H4 (cell line): ENCODE measurements at places on chromosomes 2 and 18.

DNA sequence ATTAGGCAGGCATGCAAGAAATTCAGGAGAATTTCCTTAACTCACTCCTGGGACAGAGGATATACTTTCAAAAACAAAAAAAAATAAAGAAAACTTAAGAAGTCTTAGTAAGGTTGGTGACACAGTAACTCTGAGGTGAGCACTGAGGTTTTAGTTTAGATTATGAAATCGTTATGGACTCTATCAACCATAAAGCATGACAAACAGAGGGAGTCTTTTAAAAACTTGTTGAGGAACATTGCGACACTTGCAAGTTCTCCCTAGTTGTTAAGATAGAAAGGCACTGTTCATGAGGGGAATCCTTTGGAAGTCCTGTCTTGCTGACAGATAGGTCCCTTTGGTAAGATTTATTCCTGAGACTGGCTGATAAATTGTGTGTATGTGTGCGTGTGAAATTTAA, 194.3 kb upstream of the ERBB4 start:
- DNase-seq: no peak

DNA sequence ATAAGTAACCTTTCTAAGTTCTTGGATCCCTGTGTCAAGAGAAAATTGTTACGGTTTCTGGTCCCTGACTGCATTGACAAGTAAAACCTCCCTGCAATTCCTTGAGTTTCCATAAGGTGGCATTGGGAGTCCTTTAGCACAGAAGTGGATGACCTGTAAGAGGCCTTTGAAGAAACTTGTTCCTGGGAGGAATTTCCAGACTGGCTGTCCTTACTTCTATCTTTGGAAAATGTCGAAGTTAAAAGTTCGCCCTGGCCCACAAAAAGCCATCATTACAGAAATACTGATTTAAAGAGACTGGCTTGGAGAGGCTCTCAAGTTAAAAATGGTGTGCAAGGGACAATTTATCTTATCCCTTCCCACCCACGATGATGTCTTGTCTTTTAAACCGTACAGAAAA, 218.4 kb downstream of the CDH20 start:
- peak; percentile 74 for DNase-seq

GRCh38 chr2:85889627-85890281, 964 bp upstream of the ST3GAL5 start:
- DNase-seq: no peak

- DNase-seq: no peak
Observed at GRCh38 chr2:214649440-214650205, 159.9 kb downstream of the BARD1 start.

- DNase-seq: no peak
Observed at GRCh38 chr2:174656676-174657176, 59.1 kb upstream of the WIPF1 start.

- DNase-seq: peak; percentile 92
Observed at GRCh38 chr2:109213646-109214433, 84.8 kb downstream of the SH3RF3 start.

GRCh38 chr18:27605107-27605834, 420.2 kb upstream of the CHST9 start:
- peak; percentile 83 for DNase-seq

- no peak for DNase-seq
Observed at GRCh38 chr2:48482313-48482712, 47.6 kb upstream of the STON1 start.

GRCh38 chr18:35289727-35290093, 319 bp downstream of the ZSCAN30 start:
- no peak for DNase-seq

DNA sequence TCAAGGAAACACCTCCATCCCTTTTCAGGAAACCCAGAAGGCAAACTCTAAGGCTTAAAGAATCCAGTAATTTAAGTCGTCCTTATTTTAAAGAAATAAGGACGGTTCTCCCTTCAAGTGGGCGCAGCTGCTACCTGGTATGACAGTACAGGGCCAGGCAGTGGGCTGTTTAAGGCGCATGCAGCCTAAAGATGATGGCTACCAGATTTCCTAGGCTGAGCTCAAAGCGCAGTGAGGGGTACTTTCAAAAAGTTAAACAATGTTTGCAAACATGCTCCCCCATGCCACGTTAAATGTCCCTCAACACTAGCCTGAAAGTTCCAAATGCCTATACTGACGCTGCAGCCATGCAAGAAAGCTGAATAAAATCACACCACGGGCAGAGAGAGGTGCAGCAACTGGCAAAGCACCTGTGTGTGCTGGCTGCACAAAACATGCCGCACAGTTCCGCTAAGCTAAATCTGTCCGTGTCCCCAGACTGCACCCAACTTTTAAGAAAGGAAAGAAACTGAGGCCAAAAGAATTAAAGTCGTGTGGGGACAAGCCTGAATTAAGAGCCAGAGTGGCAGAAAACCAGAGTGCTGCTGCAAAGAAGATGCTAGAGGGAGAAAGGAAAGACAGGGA, 583 bp downstream of the HIBCH start:
- no peak for DNase-seq

- no peak for DNase-seq
Observed at GRCh38 chr2:64681479-64681967, 27.8 kb upstream of the SERTAD2 start.

- no peak for DNase-seq
Observed at GRCh38 chr2:40302751-40303325, 149.1 kb downstream of the SLC8A1 start.

DNA sequence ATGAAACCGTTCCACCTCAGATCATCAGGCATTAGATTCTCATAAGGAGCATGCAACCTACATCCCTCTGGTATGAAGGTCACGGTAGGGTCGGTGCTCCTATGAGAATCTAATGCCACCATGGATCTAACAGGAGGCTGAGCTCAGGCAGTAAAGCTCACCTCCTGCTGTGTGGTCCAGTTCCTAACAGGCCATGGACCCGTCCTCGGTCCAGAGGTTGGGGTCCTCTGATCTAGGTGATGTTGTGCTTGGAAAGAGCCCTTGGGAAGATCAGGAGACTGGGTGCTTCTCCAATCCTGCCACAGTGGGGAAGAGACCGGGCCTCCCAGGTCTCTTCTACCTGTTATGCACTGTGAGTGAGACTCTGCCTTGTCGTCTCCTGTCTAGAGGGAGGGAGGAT, 104.6 kb downstream of the ACKR3 start:
- DNase-seq: no peak

GRCh38 chr2:236745420-236746210, 176.0 kb downstream of the ACKR3 start:
- peak; percentile 49 for DNase-seq

DNA sequence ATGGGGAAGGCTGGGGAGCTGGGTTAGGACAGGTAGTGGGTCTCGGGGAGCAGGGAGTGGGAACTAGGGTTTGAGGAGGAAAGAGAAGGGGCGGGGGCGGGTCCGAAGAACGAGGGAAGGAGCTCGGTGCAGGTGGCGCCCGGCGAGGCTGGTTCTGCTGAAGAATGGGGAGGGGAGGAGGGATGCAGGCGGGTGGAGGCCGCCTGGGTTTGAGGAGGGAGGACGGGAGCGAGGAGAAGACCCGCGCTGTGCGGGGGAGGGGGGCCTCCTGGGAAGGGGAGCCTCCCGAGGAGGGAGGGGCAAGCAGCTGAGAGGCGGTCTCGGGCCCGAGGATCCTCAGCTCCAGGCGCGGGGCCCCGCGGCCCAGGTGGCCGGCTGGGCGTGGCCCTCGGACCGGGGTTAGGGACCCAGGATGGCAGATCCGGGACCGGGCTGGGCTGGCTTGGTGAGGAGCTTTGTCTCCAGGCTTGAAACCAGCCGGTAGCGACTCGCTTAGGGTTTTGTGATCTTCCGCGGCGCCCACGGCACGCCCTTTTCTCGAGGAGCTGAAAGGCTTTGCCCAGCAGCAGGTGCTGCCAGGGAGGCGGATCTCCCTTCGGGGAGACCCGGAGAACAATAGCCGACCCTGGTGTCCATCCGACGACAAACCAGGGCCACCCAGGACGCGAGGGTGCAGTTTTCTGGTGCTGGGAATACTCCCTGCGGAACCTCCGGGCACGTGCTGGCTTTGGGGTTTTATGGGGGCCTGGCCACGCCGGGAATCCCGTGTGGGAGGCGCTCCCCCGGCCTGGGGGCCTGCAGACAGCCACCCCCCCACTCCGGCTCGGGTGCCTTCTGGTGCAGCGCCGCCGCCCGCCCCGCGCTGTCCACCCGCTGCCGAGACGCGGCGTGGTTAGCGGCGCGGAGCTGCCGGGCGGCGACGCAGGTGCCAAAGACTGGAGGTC, 1.4 kb downstream of the DPYSL5 start:
- DNase-seq: no peak

GRCh38 chr2:207750345-207750744, 19.4 kb downstream of the FZD5 start:
- no peak for DNase-seq

DNA sequence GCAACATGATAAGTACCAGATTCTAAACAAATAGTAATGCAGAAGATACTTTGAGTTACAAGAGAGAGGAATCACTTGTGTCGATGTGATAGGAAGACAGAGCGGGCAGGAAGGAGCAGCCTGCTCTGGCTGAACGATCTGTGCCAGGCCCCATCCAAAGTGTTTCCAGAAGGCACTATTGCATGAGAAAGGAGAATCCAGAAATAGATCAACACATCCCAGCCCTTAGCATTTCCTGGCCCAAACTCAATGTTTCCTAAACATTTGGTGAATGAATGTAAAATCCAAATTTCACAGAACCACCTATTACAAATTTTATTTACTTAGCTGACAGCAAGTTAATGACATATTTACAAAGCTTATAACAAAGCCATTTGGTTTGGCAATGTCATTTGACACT, 257.2 kb downstream of the TXNL1 start:
- no peak for DNase-seq

DNA sequence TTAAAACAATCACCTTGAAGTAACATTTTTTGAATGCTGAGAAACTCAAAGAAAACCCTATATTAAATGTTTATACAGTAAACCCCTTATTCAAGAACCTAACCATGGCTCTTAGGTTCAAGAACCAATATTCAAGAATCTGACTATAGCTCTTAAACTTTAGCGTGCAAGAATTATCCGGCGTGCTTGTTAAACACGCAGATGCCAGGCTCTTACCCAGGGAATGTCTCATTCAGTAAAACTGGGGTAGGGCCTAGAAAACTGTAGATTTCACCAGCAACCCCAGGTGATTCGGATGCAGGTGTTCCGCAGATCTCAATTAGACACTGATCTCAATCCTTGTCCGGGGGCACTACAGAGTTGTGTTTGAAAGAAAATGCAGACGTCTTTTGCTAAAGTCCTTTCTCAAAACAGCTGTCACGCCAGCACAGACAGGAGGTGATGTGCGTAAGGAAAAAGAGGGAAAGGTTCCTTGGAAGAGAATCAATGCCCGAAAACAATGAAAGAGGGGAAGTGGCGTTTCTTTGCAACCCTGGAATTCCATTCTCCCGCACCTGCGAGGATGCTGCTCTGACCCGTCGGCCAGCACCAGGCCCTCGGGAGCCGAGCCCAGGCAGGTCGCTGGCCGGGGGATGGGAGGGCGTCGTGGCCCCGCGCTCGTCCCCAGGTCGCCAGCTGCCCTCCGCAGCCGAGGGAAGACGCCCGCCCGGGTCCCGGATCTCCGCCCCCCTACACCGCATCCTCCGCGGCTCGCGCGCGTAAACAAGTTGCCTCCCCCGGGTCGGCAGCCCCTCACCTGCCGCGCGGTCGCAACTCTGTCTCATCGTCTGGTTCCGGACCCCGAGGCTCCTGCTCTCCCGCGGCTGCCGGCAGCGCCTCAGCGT, 851 bp downstream of the EIF2AK3 start:
- DNase-seq: no peak

GRCh38 chr18:58323866-58324762, 280.1 kb downstream of the NEDD4L start:
- no peak for DNase-seq

GRCh38 chr2:153232464-153232863, 246.1 kb downstream of the RPRM start:
- DNase-seq: no peak

GRCh38 chr18:55086906-55087305, 127.6 kb upstream of the CCDC68 start:
- no peak for DNase-seq

DNA sequence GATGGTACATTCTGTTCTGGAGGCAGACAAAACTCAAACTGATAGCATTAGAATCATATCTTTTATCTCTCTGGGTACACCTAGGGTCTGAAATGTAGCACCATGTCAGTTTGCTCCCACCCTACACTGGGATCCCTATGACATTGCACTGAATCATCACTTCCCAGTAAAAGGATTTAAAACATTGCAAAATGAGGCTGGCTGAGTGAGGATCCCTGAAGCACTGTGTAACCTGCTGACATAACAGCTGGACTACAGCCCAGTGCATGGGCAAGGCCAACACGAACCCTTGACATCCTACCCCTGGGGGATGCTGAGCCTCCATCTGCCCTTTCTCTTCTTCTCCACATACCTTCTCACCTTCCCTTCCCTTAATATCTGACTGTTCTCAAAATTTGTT, 253.2 kb downstream of the TTC32 start:
- DNase-seq: peak; percentile 6

DNA sequence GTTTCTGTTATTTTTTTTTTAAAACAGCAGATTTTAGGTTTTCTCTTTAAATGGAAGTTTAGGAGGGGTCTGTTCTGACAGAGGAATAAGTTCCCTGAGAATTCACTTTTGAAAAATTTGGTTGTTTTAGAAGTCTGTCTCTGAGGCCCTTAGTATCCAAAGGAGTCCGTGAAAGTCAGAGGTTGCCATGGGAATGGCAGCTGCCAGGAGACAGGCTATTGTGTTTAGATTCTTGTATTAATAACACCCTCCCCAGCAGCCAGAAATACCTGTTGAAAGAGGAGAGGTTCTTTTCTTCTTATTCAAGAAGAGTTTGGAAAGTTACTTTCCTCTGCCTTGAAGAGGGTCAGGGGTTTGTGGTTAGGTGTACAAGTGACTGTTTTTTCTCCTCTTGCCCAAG, 29.5 kb downstream of the TNP1 start:
- DNase-seq: no peak

DNA sequence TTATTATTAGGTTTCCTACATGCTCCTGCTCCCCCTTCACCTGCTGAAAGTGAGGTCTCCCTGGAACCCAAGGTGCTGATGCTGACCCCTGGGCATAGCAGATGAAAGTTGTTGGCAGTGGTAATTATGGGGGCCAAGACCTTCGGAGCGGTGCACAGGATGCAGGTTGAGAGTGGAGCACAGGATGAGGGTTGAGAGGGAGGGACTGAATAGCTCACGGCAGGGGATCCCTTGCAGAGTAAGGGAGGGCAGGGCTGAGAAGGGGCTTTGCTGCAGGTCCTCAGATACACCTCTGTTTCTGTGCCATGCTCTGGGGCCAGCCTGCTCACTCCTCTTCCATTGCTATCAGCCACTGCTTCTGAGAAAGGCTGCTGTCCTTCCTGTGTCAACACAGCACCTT, 163.3 kb downstream of the FHOD3 start:
- DNase-seq: no peak

DNA sequence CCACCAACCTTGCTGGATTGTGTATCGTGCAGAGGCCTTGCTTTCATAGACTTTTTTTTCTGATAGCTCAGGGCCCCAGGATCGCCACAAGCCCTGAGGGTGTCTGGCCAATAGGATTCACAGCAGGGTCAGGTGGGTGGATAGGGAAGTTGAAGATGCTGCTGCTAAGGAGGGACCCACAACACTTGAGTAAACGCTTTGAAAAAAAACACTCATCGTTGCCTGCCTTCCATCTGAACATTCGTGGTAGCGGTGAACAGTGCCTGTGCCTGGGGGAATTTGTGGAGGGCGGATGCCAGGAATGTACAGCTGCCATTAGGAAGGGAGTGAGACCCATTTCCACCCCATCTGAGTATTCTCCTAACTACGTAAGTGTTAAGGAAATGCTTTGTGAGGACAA, 104.6 kb upstream of the TPO start:
- no peak for DNase-seq
